ENCODE measurements at places on chromosomes 13 and 19.

- DNase-seq = no peak
Measured at GRCh38 chr13:25319771-25320170, 18.3 kb downstream of the NUP58 start.

DNA sequence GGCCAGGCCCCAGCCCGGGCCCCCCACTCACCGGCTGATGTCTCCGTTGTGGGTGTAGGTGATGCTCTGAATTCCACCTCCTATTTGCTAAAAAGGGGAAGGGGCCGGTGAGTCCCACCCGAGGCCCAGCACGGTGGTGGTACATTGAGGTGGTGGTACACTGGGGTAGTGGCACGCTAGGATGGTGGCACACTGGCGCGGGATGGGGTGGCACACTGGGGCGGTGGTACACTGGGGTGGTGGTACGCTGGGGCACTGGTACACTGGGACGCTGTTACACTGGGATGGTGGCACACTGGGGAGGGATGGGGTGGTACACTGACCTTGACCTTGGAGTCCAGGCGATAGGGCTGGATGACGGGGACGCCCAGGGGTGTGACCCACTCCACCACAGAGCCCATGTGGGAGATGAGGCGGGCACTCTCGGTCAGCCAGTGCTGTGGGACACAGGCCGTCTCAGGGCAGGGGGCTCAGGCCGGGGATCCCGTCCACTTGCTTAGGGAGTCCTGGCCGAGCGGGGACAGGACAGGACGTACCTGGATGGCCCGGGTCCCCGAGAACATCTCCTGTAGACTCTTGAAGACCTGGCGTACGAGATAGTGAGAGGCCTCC is 14.6 kb downstream of the POLRMT start:
- DNase-seq = no peak

DNA sequence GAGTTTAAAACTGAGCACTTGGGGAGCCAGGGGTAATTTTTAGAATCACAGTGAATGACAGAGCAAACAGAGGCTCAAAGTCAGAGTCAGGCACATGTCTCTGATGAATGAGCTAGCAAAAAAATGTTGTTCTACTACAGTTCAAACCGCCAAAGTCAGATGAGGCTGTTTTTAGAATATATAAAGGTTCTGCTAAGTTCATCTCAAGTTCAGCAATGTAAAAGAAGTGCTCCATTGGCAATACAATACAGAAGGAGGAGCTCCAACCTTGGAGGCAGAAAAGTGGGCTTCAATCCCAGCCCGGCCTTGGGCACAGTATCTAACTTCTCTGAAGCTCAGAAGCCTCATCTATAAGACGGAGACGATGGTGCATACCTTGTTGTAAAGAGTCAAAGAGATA is 70.1 kb upstream of the IPO5 start:
- no peak for DNase-seq

GRCh38 chr19:41866284-41866683 is 6.2 kb downstream of the RPS19 start:
- no peak for DNase-seq
